RPMI7951 (cell line): ENCODE measurements at places on chromosomes 7 and 10. TPM values are rescaled to one million over a fixed set of nuclear protein-coding genes. Genes with fewer than 3 reads are reported as not detected.

The GPR158 gene
- total RNA-seq: 10.0 and 13.7 TPM in 2 replicates

The SEC61A2 gene
- 11.4 and 13.0 TPM in 2 replicates for total RNA-seq

The OR2A5 gene
- not detected in 2 replicates for total RNA-seq

The CPN1 gene
- not detected in 2 replicates for total RNA-seq

The IQUB gene
- 0.39 and 1.1 TPM in 2 replicates for total RNA-seq

The SSC4D gene
- total RNA-seq: 0.10 and 0.60 TPM in 2 replicates

The WASL gene
- 18.3 and 25.8 TPM in 2 replicates for total RNA-seq

The NUDT13 gene
- total RNA-seq: 2.1 and 3.6 TPM in 2 replicates

The ZNF488 gene
- 0.10 and 0.12 TPM in 2 replicates for total RNA-seq

The EBLN1 gene
- total RNA-seq: not detected in 2 replicates

The SORBS1 gene
- total RNA-seq: 1.4 and 2.1 TPM in 2 replicates

The FMC1 gene
- total RNA-seq: 36.2 and 42.9 TPM in 2 replicates

The CTAGE4 gene
- total RNA-seq: 0.29 and 0.60 TPM in 2 replicates

The MOGAT3 gene
- not detected in 2 replicates for total RNA-seq

The HTR5A gene
- not detected in 2 replicates for total RNA-seq

The EPHA1 gene
- total RNA-seq: not detected in 2 replicates

The GIMAP8 gene
- total RNA-seq: 0.12 TPM in 1 of 2 replicates, not detected in the other

The MYH16 gene
- 1.1 and 1.2 TPM in 2 replicates for total RNA-seq

The ENO4 gene
- total RNA-seq: not detected in 2 replicates
